Stimulated activated CD4-positive, alpha-beta T cell treated with anti-CD3 and anti-CD28 coated beads, Interleukin-4, amount 100 ng/mL, for 24 hours (primary cell): ENCODE measurements at places on chromosomes 2 and 18.

DNA sequence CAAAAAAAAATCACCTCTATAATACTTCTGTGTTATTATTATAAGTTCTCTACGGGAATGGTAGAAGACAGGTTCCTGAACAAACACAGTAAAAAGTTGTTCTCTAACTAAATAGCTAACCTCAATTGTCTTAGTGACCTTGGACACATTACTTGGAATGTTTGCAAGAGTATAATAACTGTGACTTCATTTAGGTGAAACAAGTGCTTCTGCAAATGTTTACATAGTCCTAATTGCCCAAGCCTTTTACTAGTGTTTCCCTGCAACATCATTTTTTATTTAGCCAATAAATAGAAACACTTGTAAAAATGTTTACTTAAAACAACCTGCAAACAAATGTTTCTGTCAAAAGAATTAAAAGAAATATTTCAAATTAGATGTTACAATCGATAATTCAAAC, 9.9 kb downstream of the PLEKHM3 start:
- no peak for DNase-seq

DNA sequence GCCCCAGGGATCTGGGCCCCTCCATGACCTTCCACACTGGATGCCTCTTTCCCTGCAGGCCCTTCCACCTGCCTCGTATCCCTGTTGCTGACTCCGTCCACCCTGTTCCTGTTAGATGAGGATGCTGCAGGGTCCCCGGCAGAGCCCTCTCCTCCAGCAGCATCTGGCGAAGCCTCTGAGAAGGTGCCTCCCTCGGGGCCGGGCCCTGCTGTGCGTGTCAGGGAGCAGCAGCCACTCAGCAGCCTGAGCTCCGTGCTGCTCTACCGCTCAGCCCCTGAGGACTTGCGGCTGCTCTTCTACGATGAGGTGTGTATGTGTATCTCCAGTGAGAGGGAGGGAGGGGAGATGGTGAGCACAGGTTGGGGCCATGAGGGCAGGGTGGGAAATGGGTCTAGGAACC, 12.4 kb upstream of the SLC4A3 start:
- no peak for DNase-seq

GRCh38 chr18:36247036-36247435, 50.5 kb upstream of the FHOD3 start:
- DNase-seq: no peak

DNA sequence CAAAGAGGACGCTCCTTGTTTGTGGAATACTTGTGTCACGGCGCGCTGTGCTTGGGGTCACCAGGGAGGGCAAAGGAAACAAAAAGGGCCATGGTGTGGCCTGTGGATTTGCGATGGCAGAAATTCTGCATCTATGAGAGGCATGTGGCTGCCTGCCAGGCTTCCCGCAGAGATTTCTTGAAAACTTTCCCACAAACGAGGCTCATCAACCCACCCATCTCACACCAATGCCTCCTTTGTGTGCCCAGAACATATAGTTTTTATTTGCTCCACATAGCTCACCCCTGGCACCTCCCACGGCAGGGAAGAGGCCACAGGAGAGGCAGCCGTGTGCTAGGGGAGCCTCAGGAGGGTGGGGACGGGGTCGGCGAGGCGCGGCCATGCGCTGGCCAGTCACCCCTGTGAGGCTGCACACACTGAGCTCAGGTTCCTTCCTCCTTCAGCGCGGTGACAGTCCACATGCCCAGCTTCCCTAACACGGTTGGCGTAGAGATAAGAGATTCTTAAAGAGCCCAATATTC, 100.3 kb downstream of the MBP start:
- DNase-seq: no peak

GRCh38 chr2:9667826-9668225, 37.0 kb upstream of the YWHAQ start:
- no peak for DNase-seq

DNA sequence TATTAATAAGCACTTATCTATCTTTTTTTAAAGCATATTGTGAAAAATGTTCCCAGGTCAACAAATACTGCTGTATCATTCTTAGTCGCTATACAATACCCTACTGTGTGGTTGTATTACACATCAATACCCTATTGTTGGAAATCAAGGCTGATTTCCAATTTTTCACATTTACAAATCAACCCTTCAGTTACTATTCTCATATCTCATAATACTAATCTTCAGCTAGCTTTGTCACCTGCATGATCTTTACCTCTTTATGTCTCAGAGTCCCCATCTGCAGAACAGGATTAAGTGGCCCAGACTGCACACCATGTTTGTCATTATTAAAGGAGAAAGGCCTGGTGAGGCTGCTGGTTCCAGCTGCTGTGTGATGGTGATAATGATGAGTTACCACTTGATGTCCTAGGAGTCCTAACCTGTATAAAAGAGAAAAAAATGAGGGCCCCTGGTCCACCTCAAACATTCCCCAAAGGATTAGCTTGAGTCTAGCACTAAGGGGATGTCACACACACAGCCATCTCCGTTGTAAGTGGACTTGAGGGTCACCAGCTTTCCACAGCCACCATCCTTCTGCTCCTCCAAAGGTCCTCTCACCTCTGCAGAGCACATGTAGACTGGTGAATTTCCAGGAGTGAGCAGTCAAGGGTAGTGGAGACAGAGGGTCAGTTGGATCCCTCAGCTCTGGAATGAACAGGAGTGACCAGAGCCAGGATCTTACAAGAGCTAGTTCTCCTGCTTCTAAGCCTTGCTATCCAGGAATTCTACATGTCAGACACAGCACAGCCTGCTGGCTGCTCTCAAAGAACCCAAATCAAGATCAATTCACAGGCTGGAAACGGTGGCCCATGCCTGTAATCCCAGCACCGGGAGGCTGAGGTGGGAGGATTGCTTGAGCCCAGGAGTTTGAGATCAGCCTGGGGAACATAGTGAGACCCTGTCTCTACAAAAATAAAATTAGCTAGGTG, 36.0 kb upstream of the BIN1 start:
- DNase-seq: no peak

DNA sequence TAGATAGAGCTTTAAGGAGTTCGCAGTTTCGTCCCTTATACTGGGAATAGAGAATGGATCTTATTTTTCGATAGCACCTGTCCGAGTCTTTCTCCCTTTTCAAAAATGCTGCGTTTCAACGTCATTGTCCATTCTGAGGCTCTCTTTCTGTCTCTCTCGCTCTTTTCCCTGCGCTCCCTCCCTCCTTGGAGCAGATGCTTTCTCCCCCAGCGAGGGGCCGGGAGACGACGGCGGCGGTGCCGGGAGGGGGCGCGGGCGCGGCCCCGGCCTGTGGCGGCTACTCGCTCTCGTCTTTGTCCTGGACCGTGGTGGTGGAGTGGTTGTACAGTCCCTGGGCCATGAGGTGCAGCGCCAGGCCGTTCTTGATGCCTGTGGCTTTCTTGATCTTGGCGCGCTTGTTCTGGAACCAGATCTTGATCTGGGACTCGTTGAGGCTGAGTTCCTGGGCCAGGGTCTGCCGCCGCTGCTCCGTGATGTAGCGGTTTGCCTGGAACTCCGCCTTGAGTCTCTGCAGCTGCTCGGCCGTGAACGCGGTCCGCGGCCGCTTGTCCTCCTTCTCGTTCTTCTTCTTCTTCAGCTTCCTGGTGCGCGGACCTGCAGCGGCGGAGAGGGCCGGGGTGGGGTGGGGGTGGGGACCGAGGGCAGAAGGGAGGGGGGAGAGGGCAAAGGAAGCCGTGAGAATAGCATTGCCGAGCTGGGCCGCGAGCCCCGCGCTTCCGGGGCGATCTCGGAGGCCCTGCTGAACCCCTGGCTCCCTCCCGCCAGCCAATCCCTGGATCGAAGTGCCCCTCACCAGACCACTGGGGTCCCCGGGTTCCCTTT, 4.6 kb downstream of the EN1 start:
- DNase-seq: no peak

DNA sequence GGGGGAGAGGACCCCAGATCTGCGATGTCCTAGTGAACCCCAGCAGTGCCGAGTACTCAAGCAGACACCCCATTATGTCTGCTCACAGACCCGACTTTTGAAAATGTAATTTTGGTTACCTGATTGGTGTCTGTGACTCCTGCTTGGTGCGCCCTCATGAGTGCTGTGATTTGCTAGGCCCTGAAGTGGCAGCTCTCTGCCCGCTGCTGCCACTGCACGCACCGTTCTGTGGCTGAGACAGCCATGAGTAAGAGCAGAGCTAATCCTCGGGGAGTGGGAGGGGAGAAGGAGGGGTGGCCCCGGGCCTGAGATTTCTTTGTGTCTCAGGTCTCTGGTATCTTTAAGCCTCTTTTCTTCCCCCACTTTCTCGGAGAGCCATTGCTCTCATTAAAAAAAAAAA, 18.2 kb downstream of the FHOD3 start:
- DNase-seq: no peak

DNA sequence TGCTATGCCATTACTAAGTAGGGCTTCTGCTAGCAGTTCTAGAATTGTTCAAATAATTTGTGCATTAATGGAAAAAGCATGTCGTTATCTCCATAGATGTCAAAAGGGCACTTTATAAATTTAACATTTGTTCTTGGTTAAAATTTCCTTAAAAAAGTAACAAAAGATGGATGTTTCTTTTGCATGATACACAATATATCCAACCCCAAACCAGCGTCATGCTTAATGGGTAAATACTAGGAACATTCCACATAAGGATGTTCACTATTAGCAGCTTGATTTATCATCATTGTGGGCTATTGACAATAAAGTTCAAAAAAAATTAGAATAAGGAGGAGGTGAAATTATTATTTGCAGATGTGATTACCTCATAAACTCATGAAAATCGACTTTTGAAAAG, 79.7 kb downstream of the GREB1L start:
- DNase-seq: no peak

GRCh38 chr2:150732064-150732463, 244.6 kb upstream of the RND3 start:
- no peak for DNase-seq

GRCh38 chr2:102795641-102796040, 33.8 kb downstream of the TMEM182 start:
- no peak for DNase-seq
